ENCODE measurements at places on chromosomes 3 and 15. TPM values are rescaled to one million over a fixed set of nuclear protein-coding genes. Genes with fewer than 3 reads are reported as not detected.
A peak's percentile ranks its signal among the peaks of the same experiment; 100 is the strongest.

Gene CACNA2D2
- total RNA-seq, result 1.4 TPM

DNA sequence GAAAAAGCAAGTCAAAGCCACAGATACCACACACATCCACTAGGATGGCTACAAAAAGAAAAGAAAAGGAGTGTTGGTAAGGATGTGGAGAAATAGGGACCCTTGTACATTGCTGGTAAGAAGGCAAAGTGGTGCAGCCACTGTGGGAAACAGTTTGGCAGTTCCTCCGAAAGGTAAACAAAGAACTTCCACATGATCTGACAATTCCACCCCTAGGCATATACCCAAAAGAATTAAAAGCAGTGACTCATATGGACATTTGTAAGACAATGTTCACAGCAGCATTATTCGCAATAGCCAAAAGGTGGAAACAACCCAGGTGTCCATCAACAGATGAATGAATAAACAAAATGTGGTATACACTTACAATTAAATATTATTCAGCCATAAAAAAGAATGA is 22.2 kb upstream of the GMPPB start:
- DNase-seq, result no peak

GRCh38 chr15:76996526-76997401 is 1.8 kb downstream of the PSTPIP1 start:
- no peak for DNase-seq

- peak; percentile 6 for DNase-seq
These were observed 89.3 kb upstream of the C2CD4B start for GRCh38 chr15:62254137-62254934.

- no peak for DNase-seq
These were observed 43.3 kb downstream of the TOPAZ1 start for GRCh38 chr3:44284949-44285348.

Gene RTP1
- not detected for total RNA-seq

DNA sequence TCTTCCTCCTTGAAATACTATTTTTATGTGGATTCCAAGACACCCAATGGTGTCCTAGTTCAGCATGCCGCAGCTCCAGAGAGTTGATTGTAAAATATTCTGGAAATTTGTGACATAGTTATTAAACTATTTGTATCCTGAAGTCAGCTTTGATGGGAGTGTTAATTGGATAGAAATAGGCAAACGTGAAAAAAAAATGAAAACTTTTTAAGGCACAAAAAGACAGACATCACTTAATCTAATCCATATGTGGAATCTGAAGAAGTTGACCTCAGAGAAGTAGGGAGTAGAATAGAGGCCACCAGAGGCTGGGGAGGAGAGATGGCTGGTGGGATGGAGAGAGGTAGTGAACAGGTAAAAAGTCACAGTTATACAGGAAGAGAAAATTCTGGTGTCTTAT is 704.2 kb downstream of the ROBO1 start:
- no peak for DNase-seq

Gene CCDC39
- not detected for total RNA-seq

DNA sequence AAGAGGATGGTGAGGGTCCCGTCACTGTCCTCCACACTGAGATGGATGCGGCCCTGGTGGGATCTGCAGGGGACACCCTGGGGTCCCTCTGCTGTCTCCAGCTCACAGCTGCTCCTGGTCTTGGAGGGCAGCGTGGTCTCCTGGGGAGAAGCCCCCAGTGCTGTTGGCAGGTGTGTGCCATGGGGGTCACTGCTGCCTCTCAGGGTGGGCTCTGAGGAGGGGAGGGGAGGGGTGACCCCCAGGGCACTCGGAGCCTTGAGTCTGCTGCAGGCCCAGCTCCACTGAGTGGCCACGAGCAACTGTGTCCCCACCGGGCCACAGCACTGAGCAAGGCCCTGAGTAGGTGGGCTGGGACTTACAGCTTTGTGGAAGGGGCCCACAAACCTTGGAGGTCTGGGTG is 34.7 kb downstream of the KLHL25 start:
- DNase-seq, result no peak

- DNase-seq, result no peak
These were observed 57.4 kb downstream of the ZNF445 start for GRCh38 chr3:44419923-44420650.

Gene ZMYND10
- 1.2 TPM for total RNA-seq

Gene FETUB
- not detected for total RNA-seq

GRCh38 chr3:82236257-82236656 is 474.8 kb upstream of the GBE1 start:
- DNase-seq, result no peak

Gene IQCF5
- total RNA-seq, result not detected

DNA sequence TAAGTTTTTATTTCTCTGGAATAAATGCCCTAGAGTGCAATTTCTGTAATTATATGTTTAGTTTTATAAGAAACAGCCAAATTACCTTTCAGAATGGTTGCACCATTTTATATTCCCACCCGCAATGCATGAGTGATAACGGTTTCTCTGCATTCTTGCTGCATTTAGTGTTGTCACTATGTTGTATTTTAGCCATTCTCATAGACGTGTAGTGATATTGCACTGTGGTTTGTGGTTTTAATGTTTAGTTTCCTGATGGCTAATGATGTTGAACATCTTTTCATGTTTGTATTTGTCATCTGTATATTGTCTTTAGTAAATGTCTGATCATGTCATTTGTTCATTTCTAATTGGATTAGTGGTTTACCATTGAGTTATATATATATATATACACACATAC is 73.0 kb upstream of the GOLIM4 start:
- no peak for DNase-seq

- DNase-seq, result no peak
These were observed 38.9 kb downstream of the SLCO3A1 start for GRCh38 chr15:91892436-91892835.

DNA sequence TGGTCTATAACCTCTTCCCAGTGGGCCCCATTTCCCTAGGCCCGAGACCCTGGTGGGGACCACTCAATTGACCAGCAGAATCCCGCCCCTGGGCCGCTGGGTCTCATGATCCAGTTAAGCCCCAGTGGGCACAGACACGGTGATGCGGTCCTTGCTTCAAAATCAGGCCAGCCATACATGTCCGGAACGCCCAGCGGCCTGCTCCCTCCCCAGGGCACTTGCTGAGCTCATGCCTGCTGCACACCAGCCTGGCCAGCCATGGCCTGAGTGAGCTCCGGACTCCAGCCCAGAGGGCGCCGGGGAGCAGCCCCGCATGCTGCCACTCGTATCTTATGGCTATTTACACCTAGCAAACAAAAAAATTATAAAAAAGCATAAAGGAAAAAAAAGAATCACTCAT is 34.4 kb upstream of the IQSEC1 start:
- no peak for DNase-seq
